Renal pelvis (tissue), 12 donors: ENCODE measurements at places on chromosomes 16 and 17.
A peak's percentile ranks its signal among the peaks of the same experiment; 100 is the strongest.

DNA sequence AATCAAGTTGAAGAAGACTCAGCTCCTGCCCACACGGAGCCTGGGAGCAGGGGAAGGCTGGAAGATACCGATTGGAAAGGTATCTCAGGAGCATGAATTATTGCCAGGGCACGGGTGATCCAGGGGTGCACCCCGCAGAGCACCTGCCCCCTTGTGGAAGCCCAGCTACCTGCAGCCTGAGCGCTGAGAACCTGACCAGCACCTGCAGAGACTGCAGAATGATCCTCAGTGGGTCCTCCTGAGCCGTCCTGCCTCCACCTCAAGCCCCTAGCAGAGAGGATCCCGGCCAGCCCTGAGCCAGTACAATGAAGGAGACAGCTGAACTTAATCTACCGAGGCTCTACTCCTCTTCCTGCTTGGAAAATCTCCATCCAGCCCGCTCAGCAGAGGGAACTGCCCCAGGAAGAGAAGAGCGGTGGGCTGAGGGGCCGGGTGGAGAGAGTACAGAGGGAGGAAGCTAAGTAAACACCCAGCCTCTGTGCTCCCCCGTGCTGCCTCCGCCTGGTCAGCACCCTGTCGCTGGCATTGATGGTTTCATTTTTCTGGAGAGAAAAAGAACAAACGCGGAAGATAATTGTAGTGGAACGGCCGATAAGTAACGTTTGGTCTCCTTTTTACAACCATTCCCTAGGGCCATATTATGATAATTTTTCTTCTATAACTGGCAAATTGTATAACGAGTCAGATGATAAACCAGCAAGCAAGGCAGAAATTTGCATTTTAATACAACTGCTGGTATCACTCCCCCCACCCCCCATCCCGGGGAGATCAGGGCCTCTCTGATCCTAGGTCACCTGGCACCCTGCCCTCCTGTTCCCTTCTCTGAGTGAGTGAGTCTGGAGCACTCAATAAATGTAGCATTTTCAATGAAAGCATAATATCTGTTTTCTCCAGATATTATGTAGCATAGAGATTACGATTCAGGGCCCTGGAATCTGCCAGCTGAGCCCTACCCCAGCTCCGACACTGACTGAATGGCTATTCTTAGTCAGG is 204.5 kb upstream of the RPL38 start:
- peak; percentile 57 for DNase-seq

DNA sequence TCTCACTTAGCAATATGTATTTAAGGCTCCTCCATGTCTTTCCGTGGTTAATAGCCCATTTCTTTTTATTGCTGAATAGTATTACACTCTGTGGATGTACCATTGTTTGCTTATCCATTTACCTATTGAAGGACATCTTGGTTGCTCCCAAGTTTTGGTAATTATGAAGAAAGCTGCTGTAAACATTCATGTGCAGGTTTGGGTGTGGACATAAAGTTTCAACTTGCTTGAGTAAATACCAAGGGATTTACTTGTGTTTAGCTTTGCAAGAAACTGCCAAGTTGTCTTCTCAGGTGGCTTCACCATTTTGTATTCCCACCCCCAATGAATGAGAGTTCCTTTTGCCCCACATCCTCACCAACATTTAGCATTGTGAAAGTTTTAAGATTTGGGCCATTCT is 9.5 kb downstream of the LRRC36 start:
- no peak for DNase-seq

GRCh38 chr17:31575043-31575442 is 183.6 kb downstream of the RAB11FIP4 start:
- no peak for DNase-seq

DNA sequence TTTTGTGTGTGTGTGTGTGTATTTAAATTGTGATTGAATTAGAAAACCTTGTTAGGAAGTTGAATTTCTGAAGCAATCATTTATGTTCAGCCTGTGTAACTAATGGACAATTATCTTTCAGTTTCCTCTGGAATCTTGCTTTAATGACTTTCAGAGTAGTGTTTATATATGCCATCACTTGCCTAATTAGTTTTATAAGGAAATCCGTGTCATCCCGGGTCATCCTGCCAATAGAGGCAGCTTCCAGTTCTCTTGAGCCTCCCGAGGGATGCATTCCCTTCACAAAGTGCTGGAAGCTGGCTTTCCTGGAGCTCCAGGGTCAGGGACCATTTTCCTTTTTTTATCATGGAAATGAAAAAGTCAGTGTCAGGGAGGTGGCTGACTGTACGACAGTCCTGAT is 42.9 kb downstream of the PRKCA start:
- no peak for DNase-seq

GRCh38 chr16:29824589-29825144 is 4.4 kb downstream of the MVP start:
- DNase-seq: no peak
